ENCODE measurements at places on chromosomes 13 and 19.

DNA sequence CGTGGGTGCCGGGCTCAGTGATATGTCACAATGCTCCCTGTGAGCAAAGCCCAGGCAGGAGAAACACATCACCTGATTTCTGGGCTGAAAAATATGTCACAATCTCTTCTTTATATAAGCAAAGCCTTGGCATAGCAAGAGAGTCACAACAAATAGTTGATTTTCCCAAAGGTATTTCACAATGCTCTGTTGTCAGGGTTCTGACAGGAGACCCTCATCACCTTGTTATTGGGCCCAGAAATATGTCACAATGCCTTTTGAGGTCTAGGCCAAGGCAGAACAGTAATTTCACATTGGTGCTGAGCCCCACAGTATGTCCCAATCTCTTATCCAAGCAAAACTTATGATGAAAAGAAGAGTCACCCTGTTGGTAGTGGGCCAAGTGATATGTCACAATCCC lies 125.7 kb downstream of the ZNF675 start:
- no peak for DNase-seq

GRCh38 chr19:12137221-12137940 lies 2.8 kb downstream of the ZNF20 start:
- no peak for DNase-seq

DNA sequence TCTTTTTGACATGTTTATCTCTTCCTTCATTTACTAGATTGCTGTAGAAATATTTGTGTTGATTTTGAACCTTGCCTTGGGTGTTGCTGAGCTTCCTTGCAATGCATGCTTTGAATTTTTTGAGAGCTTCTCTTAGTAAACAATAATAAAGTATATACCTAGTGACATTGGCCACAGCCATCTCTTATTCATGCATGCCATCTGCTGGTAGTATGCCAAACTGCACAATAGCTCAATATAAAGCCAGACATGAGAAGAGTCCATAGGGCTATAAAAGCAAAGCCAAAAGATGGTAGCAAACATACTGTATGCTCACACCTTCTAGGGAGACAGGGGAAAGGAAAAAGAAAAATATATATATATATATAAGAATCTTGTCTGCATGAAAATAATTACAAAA lies 18.9 kb upstream of the ZSCAN5A start:
- peak; percentile 29 for DNase-seq

DNA sequence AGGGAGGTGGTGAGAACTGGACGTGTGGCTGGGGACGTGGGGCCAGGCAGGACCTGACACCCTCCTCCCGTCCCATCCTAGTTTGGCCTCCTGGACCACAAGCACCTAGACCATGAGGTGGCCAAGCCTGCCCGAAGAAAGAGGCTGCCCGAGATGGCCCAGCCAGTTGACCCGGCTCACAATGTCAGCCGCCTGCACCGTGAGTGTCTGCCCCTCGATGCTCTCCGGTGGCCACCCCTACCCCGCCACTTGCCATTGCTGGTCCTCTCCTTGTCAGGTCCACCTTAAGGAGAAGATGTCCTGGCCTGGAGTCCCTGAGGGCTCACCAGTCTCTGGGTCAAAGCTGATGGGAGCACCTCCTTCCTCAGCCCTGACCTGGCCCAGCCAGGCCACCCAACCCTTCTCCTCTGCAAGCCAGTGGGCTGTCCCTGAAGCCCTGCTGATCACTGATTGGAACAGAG lies 2.2 kb downstream of the ANGPTL4 start:
- no peak for DNase-seq

GRCh38 chr19:15412832-15413231 lies 6.0 kb downstream of the AKAP8L start:
- no peak for DNase-seq

DNA sequence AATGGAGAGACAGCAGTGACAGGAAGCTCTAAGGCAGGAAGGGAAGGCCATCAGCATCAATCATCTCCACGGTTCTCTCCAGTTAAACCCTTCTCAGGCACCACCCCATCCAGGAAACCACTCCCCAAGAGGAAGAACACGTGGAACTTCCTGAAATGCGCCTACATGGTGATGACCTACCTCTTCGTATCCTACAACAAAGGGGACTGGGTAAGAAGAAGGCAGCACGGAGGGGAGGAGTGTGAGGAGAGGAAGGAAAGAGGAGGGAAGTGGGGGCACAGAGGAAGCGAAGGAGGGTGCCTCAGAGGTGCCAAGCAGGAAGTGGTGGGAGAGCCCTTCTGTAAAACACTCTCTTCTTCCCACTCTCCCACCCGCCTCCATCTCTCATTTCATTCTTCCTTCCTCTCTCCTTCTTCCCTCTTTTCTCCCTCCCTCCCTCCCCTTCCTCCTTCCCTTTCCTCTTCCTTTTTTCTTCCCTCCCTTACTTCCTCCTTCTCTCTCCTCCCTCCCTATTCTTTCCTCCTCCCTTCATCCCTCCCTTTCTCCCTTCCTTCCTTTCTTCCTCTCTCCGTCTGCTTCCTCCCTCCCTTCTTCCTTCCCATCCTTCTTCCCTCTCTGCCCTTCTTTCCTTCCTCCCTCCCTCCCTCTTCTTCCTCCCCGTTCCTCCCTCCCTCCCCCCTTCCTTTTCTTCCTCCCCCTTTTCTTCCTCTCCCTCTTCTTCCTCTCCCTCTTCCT lies 12.6 kb downstream of the ZSCAN5A start:
- DNase-seq, result no peak

DNA sequence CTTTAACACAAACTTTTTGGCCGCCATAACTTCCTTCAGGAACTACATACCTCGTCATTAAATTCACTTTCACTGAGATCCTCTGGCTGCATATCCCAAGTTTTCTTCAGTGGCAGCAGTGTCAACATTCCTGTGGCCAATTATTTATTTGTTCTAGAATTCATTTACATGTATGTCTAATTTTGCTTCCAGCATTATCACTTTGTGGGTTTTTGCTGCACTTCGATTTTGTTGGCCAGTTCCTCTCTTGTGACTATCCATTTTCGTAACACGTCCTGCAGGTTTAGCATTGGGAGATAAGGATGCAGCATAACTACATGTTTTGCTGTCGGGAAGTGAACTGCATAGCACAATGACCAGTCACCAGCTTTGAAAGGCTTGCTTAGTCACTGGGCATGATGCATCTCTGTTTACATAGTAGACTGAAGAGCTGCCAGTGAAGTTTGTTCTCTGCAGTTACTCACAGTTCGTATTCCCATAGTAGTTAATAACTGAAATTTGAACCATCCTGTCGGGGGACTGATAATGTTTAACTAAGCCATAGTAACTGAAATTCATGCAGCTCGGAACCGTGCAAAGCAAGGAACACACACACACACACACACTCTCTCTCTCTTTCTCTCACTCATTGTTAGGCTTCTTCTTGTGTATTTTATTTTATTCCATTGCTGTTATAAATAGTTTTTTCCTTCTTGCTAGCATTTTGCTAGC lies 28.3 kb downstream of the ZNF507 start:
- peak; percentile 99 for DNase-seq

DNA sequence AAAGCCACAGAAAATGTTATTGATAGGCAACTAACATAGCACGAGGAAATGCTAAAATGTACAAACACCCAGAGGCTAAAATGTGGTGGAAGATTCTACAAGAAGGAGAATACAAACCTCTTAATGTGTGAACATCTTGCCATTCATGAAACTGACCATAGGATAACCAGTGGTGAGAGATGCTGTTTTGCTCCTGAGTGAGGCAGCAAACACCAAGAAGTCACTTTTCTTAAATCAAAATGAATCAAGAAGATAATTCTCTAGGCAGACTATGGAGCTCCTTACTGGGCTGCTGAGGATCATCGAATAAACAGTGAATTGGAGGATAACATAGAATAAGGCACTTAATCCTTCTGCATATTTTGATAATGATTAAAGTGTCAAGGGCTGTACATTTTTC lies 375.4 kb upstream of the SLITRK6 start:
- no peak for DNase-seq

GRCh38 chr19:55909801-55910200 lies 22.3 kb downstream of the NLRP13 start:
- no peak for DNase-seq

DNA sequence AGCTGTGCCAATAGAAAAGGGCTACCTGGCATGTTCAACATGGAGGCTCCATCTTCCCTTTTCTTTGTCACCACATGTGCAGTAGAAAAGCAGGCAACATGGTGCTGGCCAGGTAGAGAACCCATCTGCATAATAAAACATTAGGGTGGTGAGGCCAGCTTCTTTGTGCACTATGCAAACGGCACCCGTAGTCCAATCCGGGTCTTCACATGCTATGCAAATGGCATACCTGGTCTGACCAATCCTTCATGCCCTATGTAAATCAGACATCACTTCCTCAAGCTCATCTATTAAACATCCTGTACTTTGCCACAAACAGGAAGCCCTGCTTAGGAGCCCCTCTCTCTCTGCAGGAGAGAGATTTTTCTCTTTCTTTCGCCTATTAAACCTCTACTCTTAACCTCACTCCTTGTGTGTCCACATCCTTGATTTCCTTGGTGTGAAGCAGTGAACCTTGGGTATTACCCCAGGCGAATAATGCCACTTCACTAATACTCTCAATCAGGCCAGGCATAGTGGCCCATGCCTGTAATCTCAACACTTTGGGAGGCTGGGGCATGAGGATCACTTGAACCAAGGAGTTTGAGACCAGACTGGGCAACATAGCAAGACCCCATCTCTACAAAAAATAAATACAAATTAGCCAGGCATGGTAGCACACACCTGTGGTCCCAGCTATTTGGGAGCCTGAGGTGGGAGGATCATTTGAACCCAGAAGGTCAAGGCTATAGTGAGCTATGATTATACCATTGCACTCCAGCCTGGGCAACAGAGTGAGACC lies 111.3 kb upstream of the MRI1 start:
- DNase-seq, result no peak

DNA sequence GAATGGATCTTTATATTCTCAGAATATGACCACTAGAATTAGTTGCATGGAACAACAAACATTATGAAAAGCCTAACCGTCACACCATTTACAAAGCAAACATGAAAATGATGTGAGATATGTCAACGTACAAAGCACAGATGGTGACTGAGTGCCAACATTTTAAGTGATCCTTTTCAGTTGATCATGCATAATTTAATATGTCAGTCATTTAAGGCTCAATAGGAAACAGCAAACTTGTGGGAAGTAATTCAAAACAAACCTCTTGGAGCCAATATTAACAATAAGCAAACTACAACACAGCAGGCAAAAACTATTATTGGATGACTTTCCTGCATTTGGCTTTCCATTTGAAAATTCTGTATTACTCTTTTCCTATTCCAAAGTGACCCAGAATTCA lies 277.6 kb downstream of the SLITRK6 start:
- DNase-seq, result no peak

DNA sequence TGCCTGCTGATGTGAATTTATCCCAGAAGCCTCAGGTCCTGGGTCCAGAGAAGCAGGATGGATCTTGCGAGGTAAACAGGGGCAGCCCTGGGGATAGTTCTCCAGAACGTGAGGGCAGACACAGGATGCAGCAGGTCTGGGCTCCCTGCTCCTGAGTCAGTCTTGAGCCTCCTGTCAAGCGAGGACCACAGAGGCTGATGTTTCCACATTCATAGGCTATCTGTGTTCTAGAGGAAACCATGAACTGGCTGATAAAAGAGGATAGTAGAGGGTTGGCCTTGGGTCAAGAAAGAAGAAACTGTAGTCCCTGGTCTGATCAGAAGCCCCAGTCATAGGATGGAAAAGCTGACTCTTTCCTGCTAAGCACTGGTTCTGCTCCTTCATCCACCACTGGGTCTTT lies 2.2 kb downstream of the ZNF175 start:
- DNase-seq, result no peak

DNA sequence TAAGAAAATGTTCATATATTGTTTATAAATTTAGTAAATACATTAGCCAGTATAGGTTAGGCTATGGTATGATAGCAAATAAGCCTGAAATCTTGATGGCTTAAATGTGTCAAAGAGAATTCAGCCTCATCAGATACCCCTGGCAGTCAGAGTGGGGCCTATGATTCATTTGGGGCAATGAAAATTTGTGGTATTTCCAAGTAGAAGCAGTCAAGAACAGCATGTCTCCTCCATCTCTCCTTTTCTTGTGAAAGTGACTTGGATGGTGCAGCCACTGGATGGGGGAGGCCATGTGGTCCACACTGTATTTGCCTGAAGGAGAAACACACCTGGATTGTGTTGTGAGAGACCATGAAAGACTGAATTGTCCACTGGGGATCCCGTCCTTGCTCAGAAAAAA lies 82.7 kb downstream of the DLEU7 start:
- DNase-seq, result no peak

DNA sequence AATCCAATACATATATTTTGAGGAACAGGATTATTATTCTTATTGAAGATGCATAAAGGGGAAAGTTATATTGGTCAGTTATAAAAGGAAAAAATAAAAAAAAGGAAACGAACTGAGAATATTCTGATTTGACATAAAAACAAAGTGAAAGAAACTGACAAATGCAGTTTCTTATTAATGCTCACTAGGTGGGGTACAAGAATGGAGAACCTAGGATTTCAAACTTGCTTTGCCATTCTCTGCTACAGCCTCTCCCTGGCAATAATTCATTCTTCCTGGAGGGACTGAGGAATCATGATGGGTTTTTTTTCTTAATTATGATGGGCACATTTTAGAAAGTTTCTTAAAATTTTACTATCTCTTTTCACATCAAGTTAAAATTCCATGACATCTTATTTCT lies 154.9 kb downstream of the PCDH9 start:
- peak; percentile 36 for DNase-seq

DNA sequence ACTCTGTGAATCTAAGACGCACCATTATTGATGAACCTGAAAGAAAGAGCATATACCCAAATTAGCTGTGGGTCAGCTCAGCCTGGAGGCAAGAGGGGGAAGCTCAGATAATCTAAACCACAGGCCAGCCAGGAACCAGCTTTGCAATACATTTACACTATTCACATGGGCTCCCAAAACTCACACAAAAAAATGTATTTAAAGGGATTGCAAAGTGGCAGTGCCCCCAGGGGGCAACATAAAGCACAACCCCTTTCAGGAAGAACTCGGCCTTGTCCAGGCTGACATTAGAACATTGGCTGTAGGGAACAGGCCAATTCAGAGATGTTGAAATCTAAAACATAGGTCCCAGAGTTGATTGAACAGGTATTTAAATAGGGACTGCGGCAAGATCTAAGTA lies 3.2 kb upstream of the PROZ start:
- no peak for DNase-seq

GRCh38 chr19:51644636-51645271 lies 1.9 kb downstream of the SIGLEC14 start:
- no peak for DNase-seq

DNA sequence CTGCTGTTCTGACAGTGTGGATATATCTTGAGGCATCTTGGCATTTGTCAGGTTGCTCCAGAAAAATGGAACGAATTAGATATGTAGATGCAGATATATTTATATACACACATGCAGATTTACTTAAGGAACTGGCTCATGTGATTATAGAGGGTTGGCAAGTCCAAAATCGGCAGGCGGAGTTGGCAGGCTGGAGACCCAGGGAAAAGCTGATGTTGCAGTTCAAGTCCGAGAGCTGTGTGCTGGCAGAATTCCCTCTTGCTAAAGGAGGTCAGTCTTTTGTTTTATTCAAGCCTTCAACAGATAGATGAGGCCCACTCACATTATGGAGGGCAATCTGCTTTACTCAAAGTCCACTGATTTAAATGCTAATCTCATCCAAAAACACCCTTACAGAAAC lies 24.4 kb upstream of the CSNK1A1L start:
- DNase-seq, result no peak

GRCh38 chr19:6543866-6544347 lies 13.1 kb downstream of the TNFSF9 start:
- DNase-seq, result no peak

GRCh38 chr13:103960001-103960400 lies 893.8 kb upstream of the SLC10A2 start:
- no peak for DNase-seq

All from kidney glomerular epithelial cell (primary cell).